SHP77 (cell line): ENCODE measurements at places on chromosomes 16 and 17.

DNA sequence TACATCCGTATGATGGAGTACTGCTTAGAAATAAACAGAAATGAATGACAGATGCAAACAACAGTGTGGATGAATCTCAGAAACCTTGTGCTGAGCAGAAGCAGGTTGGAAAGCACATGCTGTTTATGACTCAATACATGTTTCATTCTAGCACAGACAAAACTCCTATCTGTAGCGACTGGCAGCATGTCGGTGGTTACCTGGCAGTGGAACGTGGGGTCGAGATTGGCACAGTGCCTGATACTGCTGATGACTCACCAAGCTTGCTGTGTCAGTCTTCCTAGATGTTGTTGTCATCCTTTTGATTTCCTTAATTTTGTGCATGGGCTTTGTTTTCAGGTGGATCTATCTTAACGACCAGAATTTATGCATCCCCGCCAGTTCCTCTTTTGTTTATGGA lies 62.1 kb downstream of the GAN start:
- no peak for DNase-seq

DNA sequence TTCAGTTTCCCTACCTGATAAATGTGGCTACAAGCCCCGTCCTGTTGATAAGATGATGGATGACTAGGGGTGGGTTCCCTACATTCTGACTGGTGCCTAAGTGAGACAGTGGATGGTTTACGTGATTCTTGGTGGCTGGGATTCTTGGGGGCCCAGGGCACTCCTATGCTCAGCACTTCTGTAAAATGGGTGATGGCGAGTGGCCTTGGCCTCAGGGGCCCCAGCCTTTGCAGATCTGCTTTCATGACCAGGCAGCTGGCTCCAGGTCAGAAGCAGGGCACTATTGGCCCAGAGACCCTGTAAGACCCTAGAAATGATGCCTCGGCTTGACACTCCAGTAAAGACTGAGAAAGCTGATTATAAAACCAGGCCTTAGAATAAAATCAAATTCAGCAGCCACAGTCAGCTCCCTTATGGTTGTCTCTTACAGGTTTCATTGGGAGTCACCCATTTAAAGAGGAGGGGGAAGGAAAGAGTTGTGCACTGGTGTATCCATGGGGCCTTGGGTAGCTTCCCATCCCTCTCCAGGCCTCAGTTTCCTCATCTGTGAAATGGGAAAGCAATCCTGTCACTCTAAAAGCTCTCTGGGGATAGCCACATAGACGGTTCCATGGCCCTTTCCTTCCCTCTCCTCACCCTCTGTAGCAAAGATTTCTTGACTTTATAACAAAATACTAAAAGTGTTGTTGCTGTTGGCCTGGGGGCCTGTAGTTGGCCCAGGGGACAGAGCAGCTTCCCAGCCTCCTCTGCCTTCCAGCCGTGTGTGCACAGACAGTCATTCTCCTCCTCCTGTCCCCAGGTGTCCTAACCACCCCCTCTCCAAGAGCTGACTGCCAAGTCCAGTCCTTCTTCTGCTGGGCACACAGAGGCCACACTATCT lies 1.2 kb downstream of the SNX20 start:
- no peak for DNase-seq

- no peak for DNase-seq
Observed at GRCh38 chr17:81573794-81574642, 21.9 kb upstream of the FAAP100 start.

DNA sequence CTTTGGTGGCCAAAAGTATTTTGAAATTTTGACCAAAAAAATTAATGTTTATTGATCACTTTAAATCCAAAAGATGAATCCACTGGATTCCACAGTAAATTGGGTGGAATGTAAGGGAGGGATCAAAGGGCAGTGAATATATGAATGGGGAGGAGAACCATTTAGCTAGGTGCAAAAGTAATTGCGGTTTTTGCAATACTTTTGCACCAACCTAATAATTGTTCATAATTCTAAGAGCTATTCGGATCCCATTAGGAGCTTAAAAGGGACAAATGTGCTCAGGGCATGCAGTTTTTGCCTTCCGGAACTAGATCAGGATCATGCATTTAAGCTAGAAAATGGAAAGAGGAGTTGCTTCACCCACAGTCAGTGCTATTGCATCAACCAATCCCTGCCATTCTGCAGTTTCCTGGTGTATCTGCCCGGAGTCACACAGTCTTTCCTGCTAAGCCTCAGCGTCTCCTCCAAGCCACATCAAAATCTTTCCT lies at the start of gene LPO:
Gene LPO, plus strand, starts transcription at position 438 of the 488 bp plus-strand sequence. CDS start 4,396 bp downstream, outside the sequence.
- DNase-seq: no peak

- DNase-seq: no peak
Observed at GRCh38 chr17:72705905-72706395, 386.5 kb downstream of the SLC39A11 start.
